Fibroblast of upper back skin (primary cell): ENCODE measurements at places on chromosomes 4 and X.

DNA sequence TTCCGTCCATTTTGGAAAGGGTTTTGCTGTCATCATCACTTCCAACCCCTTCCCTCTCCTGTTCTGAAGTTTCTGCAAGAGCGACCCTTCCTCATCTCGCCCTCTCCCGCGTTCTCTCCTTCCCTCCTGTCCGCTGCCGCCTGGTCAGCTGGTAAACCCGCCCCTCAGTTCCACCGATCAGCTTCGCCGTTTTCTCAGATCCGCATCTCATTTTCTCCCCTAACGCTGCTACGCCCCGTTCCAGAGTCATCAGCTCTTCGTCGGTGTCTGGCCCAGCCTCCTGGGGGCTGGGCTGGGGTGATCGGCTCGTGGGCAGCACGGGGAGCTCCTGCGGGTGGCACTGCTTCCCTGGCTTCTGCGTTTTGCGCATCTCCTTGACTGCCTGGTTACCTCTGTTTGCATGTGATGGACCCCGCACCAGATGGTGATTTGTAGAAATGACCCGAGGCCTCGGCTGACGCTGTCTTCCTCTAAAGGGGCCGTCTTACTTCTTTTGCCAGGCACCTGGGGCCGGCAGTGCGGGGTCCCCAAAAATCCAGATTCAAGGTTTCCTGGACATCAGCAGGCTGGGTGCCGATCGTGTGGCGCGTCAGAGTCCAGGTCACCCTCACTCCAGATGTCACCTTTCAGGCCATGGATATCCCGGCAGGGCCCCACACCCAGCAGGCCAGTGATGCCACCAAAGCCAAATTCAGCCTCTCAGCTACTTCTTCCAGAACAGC, 13.4 kb downstream of the CTBP1 start:
- no peak for DNase-seq

DNA sequence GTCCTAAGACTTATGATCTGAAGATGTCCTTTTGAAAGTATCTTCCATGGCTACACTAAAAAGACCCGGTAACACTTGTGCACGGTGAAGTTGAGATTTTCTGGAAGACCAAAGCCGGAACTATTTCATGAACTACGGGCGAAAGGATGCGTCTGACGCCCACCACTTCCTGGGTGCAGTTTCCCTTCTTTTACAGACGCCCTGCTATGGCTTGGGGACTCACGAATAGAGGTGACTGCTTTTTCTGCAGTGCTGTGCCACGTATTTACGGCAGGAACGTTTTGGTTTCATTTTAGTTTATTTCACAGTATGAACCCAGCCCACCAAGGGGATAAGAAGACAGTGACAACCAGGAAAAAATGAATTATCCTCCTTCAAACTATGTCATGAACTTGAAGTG, 180.4 kb downstream of the AFAP1 start:
- no peak for DNase-seq

DNA sequence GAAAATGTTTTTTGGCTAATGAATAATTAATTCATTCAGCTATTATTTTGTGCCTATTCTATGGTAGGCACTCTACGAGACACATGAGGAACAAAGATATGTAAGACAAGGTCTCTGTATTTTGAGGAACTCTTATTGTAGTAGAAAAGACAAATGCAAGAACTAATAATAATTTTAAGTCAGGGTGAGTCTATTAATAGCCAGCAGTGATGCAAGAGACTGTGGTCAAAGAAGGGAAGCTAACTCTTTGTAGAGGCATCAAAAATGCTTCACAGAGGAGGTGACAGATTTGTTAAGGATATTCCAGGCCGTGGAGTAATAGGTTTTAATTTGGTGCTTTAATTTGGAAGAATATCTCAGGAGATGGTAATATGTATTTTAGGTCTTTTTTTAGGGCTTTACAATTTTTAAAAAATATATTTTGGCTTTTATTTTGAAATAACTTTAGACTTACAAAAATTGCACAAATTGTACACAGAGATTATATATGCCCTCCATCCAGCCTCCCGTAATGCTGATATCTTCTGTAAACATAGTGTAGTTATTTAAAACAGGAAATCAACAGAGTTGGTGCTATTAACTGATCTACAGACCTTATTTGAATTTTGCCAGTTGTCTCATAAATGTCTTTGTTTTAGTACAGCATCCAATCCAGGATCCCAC, 48.1 kb downstream of the DCLK2 start:
- DNase-seq = peak; percentile 72

DNA sequence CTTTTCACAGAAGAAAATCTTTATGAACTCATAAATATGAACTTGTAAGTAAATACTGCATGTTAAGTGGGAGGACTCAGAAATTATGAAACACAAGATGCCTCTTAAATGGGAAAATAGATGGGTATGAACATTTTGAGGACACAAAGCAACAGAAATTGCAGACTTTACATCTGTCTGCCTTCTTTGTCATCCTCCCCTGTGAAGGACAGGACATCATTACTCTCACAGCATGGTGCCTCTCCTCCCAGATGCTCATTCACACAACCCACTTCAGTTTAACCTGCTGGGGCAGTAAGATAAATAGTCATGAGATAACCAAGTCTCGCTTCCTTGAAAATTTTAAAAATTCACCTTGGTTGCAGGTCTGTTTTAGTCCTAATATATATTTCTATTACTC, 144.5 kb downstream of the APBB2 start:
- no peak for DNase-seq

DNA sequence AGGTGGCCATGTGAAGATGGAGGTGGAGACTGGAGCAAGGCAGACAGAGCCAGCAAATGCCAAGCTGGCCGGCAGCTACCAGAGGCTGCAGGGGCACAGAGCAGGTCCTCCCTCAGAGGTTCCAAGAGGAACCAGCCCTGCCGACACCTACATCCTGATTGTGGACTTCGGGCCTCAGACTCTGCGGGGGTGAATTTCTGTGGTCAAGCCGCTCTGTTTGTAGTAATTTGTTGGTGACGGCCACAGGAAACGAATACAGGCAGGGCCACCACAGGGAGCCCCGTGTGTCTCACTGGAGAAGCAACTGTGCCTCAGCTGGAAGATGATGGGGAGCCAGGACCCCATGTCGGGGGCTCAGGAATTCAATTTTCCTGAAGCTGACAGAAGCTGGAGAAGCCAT, 28.3 kb downstream of the ZFYVE28 start:
- no peak for DNase-seq

DNA sequence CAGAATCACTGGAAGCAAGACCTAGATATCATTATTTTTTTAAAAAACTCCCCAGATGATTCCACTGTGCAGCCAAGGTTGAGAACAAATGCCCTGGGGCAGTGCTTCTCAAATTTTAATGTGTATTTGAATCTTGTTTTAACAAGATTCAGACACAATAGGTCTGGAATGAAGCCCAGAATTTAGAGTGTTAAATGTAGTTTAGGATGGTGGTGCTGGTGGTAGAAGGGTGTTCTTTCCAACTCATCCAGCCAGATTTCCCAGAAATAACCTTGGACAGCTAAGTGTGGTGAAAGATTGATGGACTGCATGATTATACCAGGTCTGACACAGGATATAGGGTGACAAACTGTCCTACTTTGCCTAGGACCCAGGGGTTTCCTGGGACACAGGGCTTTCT, 120.1 kb upstream of the MED14 start:
- peak; percentile 41 for DNase-seq

DNA sequence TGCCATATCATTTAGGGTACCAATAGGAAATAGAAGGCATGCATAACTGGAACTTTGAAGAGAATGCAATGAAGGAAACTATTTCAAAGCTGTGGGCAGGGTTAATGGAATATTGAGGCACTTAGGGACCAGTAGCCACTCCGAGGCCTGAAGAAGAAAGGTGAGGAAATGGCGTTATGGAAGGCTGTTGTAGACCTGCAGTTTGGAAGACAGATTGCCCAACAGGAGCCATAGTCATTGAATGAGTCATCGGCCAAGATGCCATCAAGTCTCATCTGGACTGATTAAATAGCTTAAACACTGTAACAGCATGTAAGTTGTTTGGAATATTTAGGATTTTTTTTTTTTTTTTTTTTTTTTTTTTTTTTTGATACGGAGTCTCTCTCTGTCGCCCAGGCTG, 11.6 kb downstream of the CXCL13 start:
- peak; percentile 36 for DNase-seq

GRCh38 chrX:31240982-31241381, 169.1 kb upstream of the FTHL17 start:
- no peak for DNase-seq

GRCh38 chr4:13633671-13634070, 6.1 kb upstream of the BOD1L1 start:
- no peak for DNase-seq

- DNase-seq = no peak
Observed at GRCh38 chr4:67699603-67700002, 1.4 kb downstream of the UBA6 start.

DNA sequence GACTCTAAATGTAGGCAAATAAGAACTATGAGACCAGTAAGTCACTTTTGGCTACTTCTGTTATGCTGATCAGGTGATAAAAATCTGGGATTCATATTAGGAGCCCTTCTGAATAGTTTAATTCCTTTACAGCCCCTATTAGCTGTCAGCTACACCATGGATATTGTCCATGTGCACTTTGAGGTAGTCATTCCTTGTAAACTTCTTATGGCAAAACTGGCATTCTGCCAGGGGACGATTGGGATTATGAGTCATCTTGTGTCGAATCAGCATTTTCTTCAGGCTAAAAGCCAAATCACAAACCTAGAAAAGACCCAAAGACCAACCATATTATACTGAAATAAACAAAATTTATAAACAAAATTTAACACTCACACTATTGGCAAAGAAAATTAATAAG, 227.6 kb downstream of the PRDM5 start:
- DNase-seq = peak; percentile 77
